Stimulated activated CD4-positive, alpha-beta T cell treated with anti-CD3 and anti-CD28 coated beads, Interleukin-15, amount 100 ng/mL, for 48 hours (primary cell): ENCODE measurements at places on chromosomes 6 and 20.

DNA sequence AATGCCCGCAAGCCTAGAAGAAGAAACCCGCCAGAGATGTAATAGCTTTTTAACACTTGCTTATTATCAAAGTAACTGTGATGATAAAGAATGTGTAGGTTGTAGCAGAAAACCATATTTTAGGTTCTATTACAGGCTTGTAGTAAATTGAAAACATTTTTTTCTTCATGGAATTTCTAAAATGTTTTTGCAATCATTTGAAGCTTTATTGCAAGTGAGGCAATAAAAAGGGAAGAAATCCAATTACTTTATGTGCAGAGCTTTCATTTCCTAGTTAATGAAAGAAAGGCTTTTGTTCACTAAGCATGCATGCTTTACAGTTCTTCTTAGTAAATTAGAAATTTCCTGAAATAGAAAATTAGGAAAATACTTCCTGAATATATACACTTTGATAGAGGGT lies 135.1 kb downstream of the B3GAT2 start:
- DNase-seq: no peak

DNA sequence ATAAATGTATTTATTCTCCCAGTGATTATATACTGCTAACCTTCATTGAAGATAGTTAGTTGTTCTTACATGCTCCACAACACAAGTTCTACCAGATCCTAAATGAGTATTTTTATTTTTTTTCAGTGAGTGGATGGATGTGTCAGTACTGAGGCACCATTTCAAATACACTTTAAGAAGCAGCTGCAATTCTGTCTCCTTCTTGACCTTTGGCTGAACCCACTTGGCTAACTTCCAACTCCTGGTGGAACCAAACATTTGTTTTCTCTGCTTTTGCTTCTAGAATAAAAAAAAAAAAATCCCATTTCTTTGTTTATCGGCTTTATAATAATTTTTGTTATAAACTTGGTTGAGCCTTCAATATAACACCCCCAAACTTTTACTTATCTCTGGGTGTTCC lies 458.3 kb upstream of the MAP3K7 start:
- DNase-seq: no peak

DNA sequence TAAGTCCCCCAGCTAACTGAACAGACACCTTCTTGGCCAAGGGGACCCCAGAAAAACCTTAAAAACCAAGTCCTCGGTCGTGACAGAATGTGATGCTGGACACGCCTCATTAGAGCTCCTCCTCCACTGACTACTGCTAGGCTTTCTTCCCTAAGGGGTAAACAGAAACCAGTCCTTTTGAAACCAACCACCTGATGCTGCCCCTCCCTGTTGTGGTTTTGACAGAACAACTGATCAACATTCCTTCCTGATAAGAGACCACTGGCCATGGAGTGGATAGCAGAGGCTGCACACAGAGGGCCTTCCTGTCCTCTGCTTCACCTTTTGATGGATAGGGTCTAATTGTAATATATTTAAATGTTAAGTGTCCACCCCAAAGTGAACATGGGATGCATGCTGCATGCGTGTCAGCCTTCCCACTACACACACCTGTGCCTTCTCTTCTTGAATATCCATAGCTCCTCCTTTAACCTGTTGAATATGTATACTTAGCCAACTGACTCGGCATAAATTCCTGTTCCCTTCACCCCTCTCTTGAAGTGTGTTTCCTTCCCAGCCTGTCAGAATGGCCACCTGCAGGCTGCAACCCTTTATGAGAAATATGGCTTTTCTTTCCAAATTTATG lies 27.9 kb upstream of the SLC2A12 start:
- DNase-seq: no peak

- no peak for DNase-seq
Measured at GRCh38 chr20:63114006-63114692, 101.8 kb downstream of the YTHDF1 start.

- no peak for DNase-seq
Measured at GRCh38 chr6:35754452-35755277, 17.8 kb downstream of the ARMC12 start.

DNA sequence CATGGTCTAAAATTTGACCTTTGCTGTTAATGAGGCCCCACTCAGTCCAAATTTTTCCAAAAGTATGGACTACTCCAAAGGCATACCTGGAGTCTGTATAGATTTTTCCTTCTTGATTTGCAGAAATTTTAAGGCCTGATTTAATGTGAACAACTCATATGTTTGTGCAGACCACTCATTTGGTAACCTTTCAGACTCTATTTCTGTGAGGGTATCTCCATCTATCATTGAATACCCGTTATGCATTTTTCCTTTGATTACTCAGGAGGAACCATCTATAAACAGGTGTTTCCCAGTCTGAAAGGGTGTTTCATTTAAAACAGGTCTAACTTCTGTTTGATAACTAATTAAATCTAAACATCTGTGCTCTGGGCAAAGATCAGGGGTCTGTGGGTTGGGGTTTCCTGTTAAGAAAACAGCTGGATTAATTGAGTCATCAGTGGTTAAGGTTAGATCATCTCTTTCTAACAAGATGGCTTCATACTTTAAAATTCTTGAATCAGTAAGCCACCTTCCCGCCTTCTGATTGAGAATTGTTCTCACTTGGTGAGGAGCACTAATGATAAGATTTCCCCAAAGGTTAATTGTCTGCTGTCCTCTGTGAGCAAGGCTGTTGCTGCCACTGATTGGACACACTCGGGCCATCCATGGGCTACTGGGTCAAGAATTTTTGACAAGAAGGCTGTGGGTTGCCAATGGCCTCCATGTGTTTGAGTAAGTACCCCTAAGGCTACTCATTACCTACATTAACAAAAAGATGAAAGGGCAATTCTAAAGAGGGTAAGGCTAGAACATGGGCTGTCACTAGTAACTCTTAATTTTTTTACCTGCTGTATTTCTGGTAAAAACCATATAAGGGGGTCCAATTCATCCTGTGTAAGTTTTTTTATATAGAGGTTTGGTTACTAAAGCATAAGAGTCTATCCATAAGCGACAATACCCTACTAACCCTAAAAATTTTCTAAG lies 24.1 kb downstream of the HLA-B start:
- no peak for DNase-seq

DNA sequence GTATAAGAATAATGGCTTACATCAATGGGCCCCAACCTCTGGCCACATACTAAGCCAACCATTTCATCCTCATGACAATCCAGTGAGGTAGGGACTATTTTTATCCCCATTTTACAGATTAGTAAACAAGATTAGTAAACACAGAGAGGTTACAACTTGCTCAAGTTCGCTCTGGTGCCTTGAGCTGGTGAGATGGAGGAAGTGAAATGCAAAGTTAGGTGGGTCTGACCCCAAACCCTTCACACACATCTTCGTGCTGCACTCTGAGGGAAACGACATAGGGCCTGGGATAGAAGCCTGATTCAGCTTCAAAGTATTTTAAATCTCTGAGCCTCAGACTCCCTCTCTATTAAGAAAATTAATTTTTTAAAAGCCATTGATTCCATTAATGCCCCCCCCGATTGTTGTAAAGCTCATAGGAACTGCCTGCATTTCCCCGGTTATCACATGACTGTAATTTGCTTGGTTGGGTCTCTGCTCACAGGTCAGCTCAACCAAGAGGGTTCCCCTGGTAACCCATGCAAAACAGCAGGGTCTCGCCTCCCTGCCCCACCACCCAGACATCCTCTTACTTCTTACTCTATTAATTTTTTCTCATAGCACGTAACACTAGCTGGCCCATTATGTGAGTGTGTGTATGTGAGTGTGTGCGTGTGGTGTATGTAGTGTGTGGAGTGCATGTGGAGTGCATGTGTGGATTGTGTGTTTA lies 221.2 kb downstream of the MAFB start:
- DNase-seq: no peak

- DNase-seq: no peak
Measured at GRCh38 chr6:132498638-132499037, 14.3 kb downstream of the STX7 start.

DNA sequence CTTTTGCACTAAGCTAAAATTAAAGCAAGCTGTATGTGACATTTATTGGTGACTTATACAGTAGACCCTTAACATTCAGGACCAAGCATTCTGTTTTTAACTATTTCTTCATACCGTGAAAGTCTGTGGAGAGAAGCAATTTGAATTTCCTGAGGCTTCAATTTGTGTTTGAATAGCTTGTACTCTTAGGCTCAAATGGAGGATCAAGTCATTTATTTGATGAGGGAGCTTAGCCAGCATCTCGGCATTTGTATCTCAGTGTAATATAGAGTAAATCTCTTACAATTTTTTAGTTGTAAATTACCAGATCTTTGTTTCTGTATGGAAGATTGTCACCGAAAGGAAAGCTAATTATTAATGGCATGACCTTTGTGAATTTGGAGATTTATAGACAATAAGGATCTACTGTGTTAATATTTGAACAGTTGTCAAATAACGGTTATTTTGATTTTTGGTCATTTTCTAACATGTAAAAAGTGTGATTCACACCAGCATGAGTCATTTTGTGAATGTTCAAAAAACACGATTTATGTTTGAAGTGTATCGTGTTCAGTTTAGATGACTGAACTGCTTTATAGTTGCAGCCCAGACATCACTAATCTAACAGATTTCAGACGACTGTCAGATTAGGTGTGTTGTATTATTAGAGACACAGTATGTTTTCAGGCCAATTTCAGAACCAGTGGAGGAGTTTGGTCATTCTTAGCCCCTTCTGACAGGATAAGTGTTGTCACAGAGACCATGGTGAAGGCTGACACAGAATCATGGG lies 332.9 kb downstream of the CDKAL1 start:
- no peak for DNase-seq

DNA sequence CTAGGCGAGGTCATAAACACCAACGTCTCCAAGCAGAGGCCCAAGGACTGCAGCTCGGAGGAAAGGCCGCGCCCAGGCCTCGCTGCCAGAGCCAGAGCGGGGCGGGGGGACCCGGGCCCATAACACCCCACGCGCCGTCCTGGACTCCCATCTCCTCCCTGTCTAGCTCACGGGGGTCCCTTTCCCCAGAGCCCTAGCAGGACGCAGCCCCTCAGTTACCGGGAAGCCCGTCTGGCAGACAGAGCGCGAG lies 44.9 kb downstream of the MDFI start:
- no peak for DNase-seq

DNA sequence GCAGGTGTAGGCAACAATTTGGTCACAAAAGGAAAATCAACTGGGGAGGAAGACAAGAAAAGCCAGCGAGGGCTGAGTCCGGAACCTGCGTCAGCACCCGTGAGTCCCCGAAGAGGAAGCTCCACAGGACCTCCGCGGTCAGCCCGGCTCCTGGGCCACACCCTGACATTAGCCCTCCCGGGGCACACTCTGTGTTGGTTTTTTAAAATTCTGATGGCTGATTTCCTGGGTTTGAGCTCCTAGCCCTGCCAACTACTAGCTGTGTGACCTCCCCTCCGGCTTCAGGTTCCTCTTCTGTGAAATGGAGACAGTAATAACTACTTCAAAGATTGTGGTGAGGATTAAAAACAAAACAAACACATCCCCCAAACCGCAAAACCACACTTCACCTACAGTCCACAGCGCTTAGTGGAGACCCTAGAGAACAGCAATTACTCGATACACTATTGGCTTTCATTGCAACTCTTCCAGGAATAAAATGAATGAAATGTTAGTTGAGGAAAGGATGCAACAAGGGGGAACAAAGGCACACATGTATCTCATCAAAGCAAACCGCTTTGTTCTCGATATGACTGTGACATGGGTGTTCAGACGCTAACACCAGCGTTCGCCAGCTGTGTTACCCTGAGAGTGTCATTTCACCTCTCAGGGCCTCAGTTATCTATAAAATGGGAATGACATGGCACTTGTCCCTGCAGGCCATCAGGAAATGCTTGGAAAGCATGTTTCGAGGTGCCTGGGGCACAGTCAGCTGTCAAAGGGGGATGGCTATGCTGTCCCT lies 985 bp downstream of the ZBP1 start:
- peak; percentile 59 for DNase-seq

GRCh38 chr6:26380256-26380655 lies 2.7 kb upstream of the BTN2A2 start:
- DNase-seq: no peak

GRCh38 chr20:32365564-32365963 lies 7.4 kb downstream of the ASXL1 start:
- no peak for DNase-seq

DNA sequence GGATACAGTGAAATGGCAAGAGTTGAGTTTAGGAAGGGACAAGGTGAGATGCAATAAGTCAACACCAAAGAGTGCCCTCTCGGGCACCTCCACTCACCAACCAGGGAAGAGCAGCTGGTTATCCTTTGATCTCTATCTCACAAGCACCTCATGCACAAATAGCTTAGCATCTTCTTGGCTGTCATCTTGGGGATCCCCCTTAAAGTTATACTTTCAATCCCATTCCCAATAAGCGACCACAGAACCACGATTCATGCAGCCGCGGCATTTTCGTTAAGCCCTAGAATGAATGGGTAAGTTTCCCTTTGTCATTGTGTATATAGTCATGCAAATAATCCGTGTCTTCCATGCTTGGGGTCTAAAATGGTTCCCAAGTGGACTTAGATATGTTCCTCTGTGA lies 73.5 kb downstream of the ADTRP start:
- DNase-seq: peak; percentile 29

DNA sequence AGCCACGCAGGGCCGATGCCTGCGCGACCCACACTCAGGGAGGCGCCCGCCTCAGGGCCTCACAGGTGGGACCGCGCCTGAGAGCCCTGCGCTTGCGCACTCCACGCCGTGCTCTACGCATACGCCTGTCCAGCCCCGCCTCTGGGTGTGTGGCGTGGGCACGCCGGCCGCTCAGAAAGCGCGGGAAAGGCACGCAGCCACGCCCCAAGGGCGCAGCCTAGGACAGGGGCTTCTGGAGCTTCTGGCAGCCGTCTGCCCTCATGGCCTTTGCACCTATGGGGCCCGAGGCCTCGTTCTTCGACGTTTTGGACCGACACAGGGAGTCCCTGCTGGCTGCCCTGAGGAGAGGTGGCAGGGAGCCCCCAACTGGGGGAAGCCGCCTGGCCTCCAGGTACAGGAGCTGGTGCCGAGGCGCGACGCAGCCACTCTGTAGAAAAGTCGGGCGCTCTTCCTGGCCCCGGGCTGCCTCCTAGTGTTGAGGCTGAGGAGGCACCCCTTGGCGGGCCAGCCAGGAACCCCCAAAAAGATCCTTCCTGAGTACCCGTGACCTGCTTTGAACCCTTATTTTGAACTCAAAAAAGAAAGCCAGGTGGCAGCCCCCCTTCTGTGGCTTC lies at the start of gene SPO11:
Gene SPO11 (plus strand): TSS at position 196 of the 614 bp plus-strand sequence. CDS start 65 bp downstream, at position 261.
- DNase-seq: no peak

DNA sequence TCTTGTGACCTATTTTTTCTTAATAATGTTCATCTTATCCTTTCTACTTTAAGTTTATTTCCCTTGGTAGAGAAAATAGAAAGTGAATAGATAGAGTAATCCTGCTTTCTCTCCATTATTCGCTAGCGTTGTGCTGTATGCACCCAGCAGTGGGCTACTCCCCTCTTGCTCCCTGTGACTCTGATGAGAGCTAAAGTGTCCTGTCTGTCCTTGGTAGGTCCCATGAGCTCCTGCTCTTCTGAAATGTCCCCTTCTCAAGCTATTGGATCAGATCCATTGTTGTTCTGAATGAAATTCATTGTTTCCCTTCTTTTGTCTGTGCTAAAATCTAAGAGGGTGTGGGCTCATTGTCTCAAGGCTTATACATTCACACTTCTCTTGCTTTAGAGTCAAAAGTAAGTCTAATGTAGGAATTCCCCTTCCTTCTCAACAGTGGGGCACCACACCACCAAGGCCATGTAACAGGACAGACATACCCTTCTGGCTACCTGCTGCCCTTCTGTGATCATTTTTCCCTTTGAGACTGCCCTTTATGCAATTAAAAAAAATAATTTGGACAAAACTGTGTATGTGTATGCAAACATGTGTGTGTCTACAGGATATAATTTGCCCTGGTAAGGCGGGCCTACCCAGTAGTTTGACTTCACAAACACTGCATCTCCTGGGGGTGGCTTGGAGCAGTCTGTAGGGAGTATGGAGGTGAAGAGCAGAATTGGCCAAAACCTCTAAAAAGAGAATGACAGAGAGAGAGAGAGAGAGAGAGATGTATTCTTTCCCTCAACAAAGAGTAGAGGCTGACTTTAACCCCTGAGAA lies 167.0 kb upstream of the MYLIP start:
- DNase-seq: no peak
